Hepatic stellate cell (primary cell): ENCODE measurements at places on chromosomes 2 and 18.
A peak's percentile ranks its signal among the peaks of the same experiment; 100 is the strongest.

- no peak for DNase-seq
These were observed 25.6 kb downstream of the NFATC1 start for GRCh38 chr18:79421275-79421857.

DNA sequence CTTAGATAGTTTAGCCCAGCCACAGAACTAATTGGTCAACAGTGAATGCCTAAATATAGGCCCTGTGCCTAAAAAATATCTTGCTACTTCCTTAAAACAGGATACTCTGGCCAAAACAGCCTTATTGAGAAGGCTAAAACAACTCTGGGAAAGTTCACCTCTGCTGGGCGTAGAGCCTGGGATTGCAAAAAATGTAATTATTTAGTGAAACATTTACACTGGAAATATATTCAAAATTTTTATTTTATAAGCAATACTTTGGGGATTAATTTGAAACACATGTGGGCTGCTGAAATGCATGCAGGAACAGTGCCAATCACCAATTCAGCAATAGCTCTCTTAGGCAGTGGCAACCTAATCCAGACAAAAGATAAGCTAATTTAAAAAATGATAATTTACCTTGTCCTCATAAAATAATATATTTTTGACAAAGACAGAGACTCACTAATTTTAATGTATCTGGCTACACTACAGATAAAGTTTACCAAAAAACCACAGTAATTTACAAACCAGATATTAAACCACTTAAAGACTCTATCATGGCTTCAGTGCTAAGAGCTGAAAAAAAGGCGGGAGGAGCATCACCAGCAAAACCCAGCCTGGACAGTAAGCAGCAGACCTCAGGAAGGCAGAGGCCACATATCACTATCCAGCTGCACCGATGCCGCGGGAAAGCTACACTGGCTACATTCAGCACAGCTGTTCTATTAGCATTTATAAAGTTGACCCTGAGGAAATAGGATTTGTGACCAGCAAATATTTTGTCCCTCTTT, 18.5 kb downstream of the TRAK2 start:
- peak; percentile 30 for DNase-seq

GRCh38 chr2:120029672-120030640, 17.1 kb downstream of the EPB41L5 start:
- DNase-seq, result no peak

- no peak for DNase-seq
These were observed 163.8 kb upstream of the NCKAP5 start for GRCh38 chr2:133732059-133732458.

GRCh38 chr2:222751238-222751637, 79.8 kb downstream of the MOGAT1 start:
- no peak for DNase-seq

DNA sequence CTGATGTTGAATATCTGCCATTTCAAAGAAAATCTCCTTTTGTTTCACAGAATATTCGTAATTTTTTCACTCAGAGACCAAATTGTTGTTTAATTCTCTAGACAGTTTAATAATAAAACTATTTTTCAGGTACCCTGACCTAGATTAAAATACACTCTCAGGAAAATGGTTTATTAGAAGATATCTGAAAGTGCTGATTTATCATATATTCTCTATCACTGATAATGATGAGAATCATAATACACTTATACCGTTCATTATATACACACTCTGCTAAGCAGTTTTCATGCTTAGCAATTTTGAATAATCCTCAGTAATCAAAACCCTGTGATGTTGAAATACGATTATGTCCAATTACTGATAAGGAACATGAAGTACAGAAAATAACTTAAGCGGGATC, 772.9 kb upstream of the CRIM1 start:
- DNase-seq, result no peak

DNA sequence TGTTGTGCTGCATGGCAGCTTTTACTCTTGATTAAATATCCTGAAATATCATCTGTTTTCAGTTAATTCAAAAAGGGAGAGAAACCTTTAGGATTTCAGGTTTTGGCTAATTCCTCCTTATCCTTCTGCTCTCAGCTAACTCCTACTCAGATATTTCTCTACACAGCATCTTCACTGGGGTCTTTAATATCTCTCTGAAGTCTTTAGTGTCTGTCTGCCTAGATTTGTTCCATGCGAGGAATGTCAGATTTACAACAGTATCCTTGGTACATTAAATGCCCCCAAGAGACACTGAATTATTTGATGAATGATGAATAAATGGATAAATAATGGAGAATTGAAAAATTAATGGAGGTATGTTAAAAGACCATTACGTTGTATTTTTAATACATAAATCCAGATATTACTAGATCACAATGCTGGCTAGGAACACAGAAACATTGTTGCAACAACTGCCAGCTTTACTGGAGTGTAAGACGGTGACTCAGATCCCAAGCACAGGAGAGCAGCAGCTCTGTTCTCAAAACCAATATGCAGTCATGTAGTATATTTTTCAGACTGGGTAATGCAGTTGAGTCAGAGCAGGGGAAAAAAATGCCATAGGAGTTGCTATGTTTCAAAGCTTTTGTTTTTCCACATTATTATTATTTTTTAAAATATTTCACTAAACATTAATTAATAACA, 388.0 kb upstream of the SYT4 start:
- DNase-seq, result peak; percentile 26

DNA sequence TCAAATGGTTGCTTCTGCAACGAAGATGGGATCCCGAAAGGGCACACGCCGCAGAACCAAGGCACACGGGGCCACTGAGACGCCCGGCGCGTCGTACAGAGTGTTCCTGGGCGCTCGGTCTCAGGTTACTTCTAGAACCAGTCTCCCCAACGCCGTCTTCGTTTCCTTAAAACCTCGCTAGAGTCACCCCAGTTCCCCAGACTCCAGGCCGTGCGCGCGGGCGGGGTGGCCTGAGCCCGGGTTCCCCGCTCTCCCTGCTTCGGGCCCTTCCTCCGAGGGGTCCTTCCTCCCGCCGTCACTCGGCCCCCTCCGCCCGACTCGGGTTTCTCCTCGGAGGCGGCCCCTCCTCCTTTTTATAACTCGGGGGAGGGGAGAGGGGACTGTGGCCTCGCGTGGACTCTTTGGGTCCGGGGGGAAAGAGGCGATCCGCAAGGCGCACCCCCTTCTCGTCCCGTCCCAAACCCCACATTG, 774 bp upstream of the FZD7 start:
- DNase-seq, result peak; percentile 55

DNA sequence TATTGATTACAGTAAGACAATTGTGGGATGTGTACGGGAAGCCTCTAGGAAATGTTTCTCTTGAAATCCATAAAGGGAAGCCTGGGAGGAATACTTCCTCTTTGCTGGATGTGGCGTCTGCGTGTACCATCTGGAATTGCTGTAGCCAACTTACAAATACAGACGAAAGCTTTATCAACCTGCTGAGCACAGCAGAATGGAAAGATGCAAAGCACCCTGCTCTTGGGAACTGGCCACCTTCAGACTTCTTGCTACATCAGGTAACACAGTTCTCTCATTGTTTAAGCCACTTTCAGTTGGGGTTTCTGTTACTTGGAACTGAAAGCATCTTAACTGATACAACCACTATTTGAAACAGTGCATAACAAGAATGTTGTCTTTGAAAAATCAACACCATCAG, 213.8 kb downstream of the HRH4 start:
- DNase-seq, result no peak

GRCh38 chr18:45019469-45019868, 338.8 kb downstream of the SETBP1 start:
- no peak for DNase-seq

GRCh38 chr2:168529054-168529833, 73.2 kb downstream of the CERS6 start:
- no peak for DNase-seq

DNA sequence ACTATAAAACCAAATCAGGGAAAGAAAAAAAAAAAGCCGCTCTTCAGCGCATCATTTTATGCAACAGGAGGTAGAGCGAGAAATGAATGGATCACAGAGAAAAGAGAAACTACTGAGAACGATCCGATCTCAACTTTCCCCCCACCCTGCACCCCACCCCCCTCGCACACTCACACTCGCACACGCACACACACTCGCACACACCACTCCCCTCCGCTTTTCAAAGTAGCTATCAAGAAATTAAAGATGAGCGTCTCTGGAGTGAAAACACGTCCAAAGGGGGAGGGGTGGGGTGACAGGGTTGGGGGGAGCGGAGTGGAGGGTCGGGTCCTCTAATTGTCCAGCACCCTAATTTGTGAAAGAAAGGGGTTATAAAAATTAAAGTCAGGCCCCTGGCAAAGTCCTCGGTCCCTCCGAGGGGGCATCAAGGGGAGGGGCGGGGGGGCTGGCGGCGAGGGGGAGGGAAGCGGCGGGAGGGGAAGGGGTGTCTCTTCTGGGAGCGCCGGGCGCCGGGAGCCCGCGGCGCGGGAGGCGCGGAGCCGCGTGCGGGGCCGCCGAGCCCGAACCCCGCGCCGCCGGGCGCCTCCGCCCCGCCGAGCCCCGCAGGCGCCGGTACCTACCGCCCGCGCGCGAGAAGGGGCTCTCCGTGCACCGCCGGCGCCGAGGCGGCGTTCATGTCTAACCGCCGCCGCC, 428 bp downstream of the TCF4 start:
- peak; percentile 24 for DNase-seq

DNA sequence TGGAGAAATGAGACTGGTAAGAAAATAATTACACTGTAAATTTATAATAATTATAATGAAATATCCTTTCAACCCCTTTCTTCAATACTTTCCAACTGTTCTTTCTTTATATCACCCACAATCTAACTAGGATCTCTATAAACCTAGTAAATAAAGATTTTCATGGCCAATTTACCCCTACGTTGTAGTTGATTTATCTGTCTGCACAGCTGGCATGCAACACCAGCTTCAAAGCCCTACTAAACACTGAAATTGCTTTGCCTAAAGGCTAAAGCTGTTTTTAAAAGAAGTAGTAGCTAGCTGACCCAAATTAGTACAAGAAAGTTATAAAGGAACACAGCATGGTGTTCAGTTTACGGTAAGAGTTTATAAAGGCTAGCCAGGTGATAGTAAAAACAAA, 140.1 kb downstream of the NOL4 start:
- DNase-seq, result no peak

GRCh38 chr18:39675368-39675767, 2109.8 kb upstream of the CELF4 start:
- no peak for DNase-seq

DNA sequence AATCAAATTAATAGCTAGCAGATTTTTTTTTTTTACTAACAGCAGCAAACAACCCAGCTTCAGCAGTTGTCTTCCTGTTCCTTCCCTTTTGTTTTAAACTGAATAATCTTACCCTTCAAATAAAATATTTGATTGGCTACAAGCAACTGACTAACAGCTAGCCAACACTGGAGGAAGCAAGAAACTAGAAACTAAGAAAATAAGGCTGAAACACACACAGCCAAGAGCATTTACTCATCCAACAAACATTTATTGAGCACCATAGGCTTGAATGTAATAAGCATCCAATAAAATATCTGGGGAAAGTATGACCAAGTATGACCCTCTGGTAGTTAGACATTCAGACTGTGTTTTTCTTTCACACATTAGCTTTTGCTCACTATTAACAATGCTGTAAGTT, 189.2 kb downstream of the CD226 start:
- no peak for DNase-seq

- DNase-seq, result no peak
These were observed 19.8 kb downstream of the PIK3C3 start for GRCh38 chr18:41974796-41975201.

DNA sequence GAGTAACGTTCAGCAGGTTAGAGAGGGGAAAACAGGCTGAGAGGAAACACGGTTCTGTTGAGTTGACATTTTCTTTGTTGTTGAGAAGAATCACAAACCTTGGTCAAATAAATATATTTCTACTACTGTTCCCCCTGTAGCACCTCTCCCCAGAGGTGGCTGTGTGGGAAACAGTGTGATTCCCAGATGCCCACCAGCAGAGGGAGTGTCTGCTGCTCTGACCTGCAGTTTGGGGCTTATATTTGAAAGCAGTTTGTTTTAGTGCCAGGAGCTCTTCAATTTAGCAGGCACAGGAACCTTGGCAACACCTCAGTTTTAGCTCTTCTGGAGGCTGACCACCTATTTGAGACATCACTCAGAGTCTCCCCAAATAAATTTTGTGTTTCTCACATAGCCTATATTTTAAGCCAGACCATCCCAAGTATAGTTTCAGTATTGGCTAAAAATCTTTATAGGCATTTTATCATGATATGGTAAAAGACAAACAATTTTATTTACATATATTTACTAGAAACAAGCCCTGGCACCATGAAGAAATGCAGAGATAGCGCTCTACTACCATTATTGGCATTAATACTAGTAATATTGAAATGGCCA, 75.7 kb downstream of the PIK3C3 start:
- peak; percentile 29 for DNase-seq

DNA sequence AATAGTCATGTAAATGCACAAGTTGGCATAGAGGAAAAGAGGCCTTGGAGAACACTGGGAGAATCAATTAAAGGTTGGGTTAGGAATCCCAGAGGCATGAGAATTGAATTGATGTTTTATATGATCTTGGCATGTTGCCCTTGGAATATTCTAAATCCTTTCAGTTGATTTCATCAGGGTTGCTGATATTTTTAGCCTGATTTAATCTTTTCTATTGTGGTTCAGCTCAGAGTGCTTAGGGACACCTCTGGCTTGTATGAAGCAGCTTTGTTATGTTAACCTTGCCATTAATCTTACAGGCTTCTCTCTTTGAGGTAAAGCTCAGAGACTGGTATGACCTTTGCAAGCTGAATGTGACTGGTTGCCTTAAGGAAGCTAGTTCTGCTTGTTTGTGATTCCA, 64.4 kb upstream of the LYPD6B start:
- no peak for DNase-seq

GRCh38 chr2:191308026-191308425, 62.8 kb downstream of the MYO1B start:
- no peak for DNase-seq

DNA sequence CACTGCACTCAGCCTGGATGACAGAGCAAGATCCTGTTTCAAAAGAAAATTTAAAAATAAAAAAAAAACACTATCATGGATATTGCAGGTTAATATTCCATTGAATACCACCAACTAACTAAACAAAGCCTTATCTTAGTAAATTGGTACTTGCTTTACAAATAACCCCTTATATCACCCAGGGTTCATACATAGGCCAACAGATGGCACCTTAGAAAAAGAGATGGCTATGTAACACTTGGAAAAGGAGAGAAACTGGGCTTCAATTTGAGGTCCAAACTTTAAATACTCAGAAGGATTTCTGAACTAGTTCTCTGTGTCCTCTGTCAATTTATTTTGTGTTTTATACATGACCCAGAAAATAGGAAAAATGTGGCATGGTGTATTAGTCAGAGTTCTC, 249.6 kb upstream of the LRP1B start:
- DNase-seq, result no peak

DNA sequence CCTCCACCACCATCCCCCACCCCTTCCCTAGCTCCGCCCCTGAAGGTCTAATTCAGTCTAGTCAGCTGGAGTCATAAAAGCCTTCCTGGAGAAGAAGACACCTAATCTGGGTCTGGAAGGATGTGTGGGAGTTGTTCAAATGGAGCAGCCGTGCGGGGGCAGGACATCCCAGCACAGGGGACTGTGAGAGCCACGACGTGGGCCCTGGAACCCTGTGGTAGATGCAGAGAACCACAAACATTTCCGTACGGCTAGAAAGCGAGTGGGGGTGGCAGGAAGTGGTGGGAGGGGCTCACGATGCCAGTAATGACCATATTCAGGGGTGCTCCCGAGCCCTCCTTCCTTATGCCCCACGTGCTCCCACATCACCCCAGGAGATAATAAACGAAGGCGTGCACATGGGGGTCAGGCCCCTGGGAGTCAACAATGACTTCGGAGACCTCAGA, 20.9 kb upstream of the COL6A3 start:
- DNase-seq, result no peak

GRCh38 chr2:136693966-136694365, 71.4 kb upstream of the THSD7B start:
- no peak for DNase-seq
